ENCODE measurements at places on chromosomes 12 and 14. TPM values are rescaled to one million over a fixed set of nuclear protein-coding genes. Genes with fewer than 3 reads are reported as not detected.

- DNase-seq, result no peak
Measured at GRCh38 chr14:101458741-101459550, 102.3 kb upstream of the DIO3 start.

TCP11L2 gene
- total RNA-seq, result 167 TPM

GRCh38 chr12:130644146-130644545 lies 72.0 kb downstream of the RIMBP2 start:
- DNase-seq, result no peak

GRCh38 chr14:83632375-83632774 lies 1897.6 kb upstream of the FLRT2 start:
- no peak for DNase-seq
